ENCODE measurements at places on chromosomes 3 and 15. TPM values are rescaled to one million over a fixed set of nuclear protein-coding genes. Genes with fewer than 3 reads are reported as not detected.

TRA2B gene
- 109 TPM for total RNA-seq

DNA sequence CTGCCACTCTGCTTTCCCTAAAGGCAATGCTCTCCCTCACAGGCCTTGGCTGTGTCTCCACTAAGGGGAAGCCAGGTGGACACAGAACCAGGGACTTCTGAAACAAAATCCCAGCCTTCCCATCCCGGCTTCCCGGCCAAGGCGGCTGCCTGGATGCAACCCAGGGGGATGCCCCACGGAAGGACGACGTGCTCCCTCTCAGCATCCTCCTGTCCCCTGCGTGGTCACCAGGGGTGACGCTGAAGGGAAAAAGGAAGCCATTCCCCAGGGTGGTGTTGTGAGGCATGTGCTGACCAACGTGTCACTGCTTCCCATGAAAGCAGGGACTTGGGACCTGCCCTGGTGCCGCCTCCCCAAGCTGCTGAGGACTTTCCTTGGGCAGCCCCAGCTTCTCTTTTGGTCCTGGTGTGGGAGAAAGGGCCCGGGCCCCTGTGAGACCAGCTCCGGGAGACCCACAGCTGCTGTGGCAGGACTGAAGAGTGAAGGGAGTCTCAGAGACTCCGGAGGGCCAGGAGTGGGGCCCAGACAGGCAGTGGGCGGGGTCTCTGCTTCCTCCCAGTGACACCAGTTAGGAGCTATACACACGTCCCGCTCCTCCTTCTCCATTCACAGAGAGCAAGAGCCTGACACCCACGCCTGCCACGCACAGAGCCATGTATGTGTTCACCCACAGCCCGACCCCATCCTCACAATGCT is 139.2 kb downstream of the NUP210 start:
- H3K27me3 ChIP-seq: peaks cover 4% of the 10 kb centered on the region
- no peaks in the 10 kb centered on the region for H3K36me3 ChIP-seq
- H3K4me3 ChIP-seq: no peak overlapping the region
- H3K27ac ChIP-seq: no peak overlapping the region
- no peaks in the 10 kb centered on the region for H3K4me1 ChIP-seq

DNA sequence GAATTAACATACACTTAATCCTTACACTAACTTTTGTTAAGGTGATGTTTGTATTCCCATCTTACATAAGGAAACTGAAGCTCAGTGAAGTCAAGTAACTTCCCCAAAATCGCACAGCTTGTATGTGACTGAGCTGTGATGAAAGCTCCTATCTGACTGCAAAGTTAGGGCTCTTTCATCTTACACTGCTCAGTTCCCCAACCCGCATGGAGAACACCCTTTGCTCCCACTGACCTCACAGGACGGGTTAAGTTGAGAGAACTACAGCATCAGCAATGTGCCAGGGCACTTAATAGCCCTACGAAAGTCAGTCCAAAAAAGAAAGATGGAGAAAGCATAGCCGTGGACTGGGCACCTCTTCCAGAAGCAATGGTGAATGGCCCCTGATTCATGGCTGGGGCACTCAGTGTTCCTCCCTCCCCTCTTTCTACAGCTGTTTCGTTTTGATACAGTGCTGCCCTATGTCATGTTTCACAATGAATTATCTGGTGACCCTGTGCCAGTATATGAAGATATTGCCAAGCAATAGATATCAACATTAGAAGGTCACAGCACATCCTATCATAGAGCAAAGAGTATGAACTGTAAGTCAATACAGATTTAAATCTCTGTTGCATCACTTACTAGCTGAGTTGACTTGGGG is 38.0 kb downstream of the CADPS start:
- H3K4me3 ChIP-seq: no peak overlapping the region
- DNase-seq: no peak
- H3K36me3 ChIP-seq: no peaks in the 10 kb centered on the region

GP5 gene
- 0.22 TPM for total RNA-seq

GRCh38 chr15:34582461-34583371 is 735 bp downstream of the GOLGA8B start:
- H3K4me1 ChIP-seq: no peaks in the 10 kb centered on the region
- peak; percentile 30 for DNase-seq
- no peaks in the 10 kb centered on the region for H3K27me3 ChIP-seq
- H3K4me3 ChIP-seq: peak overlapping the region; percentile 17

All from kidney (tissue), 22 donors.